GM04504 (cell line): ENCODE measurements at places on chromosomes 3 and 15.
A peak's percentile ranks its signal among the peaks of the same experiment; 100 is the strongest.

GRCh38 chr3:191123946-191124345 is 75.1 kb upstream of the OSTN start:
- DNase-seq = no peak

GRCh38 chr3:47006145-47006651 is 26.7 kb downstream of the NBEAL2 start:
- DNase-seq = no peak

DNA sequence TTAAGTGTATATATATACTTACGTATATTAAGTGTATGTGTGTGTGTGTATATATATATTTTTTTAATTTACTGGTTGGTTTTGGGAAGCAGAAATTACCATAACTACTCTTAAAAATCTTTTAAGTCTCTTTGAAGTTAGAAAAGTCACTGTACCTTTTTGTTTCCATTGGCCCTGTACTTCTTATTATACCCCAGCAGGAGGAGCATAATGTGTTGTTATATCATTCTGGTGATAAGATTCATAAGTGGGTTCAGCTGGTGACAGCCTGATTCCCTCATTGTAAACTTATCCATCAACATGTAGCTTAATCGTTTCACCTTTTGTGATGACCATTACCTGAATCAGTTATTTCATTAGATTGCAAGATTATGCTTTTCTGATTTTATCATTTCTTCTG is 30.8 kb downstream of the MLH1 start:
- no peak for DNase-seq

- DNase-seq = peak; percentile 32
Observed at GRCh38 chr3:11556851-11557644, 86.7 kb downstream of the VGLL4 start.

GRCh38 chr3:14684447-14684846 is 9.5 kb downstream of the C3orf20 start:
- DNase-seq = no peak
